ENCODE measurements at places on chromosomes 13 and 19.

DNA sequence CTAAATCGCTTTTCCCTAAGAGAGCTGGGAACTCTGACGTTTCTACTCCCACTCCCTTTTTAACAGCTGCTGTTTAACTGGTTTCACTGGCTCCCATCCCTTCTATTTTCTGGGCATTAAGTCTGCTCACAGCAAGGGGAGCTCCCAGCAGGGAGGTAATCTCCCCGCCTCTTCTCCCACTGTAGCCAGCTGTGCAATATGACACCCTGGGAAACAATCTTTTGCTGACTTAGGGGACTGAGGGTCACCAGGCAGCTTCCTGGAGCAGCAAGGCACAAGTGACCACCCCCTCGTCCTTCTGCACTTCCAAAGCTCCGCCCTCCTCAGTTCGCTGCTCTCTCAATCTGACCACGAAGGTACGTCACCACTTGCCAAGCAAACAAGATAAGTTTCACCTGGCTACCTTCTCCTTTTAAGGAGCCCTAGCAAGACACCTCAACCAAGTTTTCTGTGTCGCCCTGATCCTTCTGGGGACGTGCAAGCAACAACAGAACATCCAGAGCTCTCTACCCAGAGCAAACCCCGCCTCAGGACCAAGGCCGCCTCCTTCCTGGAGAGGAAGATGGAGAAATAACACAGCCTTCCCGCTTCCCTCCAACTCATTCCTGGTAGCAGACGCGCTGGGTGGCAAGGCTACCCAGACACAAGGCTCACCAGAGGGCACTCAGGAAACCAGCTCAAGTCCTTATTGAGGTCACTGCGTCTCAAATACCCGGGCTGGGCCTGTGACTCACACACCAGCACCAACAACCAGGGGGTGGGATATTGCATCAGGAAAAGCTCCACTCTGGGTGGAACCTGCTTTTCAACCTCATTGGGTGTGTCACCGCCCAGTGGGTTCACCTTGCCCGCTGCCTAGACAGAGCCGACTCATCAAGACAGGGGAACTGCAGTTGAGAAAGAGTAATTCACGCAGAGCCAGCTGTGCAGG is 92.4 kb downstream of the STK24 start:
- peak; percentile 29 for DNase-seq

- no peak for DNase-seq
These were observed 7.9 kb downstream of the SPATA13 start for GRCh38 chr13:24168392-24168750.

- DNase-seq = no peak
These were observed 6.7 kb upstream of the INAFM1 start for GRCh38 chr19:47268028-47268427.

- peak; percentile 39 for DNase-seq
These were observed 170.6 kb downstream of the TEX29 start for GRCh38 chr13:111491021-111491420.

DNA sequence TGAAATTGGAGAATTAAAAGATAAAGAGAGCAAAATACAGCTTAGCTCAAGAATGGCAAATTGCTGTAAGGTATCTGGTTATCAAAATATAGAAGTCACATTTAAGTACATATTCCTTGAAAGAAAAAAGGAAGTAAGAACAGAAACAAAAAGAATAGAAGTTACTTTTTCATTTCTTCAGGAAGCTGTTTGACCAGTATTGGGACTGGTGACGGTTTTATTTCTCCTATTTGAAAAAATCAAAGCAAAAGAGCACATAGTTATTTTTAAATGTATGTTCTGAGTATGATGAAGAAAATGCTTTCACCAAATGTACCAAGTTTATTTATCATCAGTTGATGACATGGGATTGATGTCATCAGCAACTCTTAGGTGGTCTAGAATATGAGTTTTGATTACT is 83.1 kb upstream of the OXGR1 start:
- DNase-seq = no peak

- no peak for DNase-seq
These were observed 8.0 kb upstream of the POU2F2 start for GRCh38 chr19:42140125-42140754.

GRCh38 chr19:16066611-16067104 is 9.6 kb upstream of the TPM4 start:
- DNase-seq = no peak

GRCh38 chr19:46073268-46073922 is 32.6 kb upstream of the IGFL4 start:
- no peak for DNase-seq

- DNase-seq = no peak
These were observed 14.9 kb upstream of the GPR18 start for GRCh38 chr13:99273128-99273527.

DNA sequence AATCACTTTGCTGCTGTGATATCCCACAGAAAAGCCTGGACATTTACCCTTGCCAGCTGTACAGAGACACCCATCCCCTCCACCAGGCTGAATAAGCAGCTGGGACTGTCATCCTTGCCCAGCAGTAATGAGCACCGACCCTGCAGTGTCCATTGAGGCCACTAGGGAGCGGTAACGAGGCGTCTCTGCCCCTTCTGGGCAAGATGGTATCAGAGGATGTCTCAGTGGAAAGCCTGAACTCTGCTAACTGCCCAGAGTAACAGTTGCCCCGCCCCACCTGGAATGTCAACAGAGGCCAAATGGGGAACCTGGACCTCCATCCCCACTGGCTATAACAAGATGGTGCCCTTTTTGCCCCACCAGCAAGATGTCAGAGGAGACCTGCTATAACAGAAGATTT is 22.8 kb upstream of the CEACAM20 start:
- DNase-seq = no peak

GRCh38 chr19:3698974-3699740 is 1.1 kb downstream of the PIP5K1C start:
- no peak for DNase-seq

DNA sequence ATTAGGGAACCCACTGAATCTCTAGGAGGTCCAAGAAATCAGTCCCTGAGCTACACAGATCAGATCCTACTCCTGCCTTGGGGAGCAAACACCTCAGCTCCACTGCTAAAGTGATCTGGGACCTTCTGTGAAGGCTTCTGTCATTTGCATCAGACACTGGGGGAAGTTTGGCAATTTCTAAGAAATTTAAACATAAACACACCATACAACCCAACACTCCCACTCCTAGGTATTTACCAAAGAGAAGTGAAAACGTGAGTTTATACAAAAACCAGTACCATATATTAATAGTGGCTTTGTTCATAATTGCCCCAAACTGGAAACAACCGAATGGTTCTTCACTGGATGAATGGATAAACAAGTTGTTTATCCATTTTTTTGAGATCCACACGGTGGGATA is 7.3 kb upstream of the TYROBP start:
- DNase-seq = no peak

- DNase-seq = no peak
These were observed 23.4 kb upstream of the SLC7A10 start for GRCh38 chr19:33248954-33249613.
